ENCODE measurements at places on chromosomes 16 and 17.

- DNase-seq, result peak; percentile 20
These were observed 983.9 kb upstream of the EEF2KMT start for GRCh38 chr16:6081320-6081976.

GRCh38 chr16:4991754-4992153, 33.6 kb downstream of the SEC14L5 start:
- DNase-seq, result no peak

GRCh38 chr16:53503991-53504663, 1.1 kb upstream of the AKTIP start:
- DNase-seq, result peak; percentile 46

- DNase-seq, result no peak
These were observed 118.2 kb upstream of the SMURF2 start for GRCh38 chr17:64780096-64781013.

GRCh38 chr16:13864689-13865088, 55.3 kb upstream of the ERCC4 start:
- DNase-seq, result no peak

- no peak for DNase-seq
These were observed 67.9 kb downstream of the CEP95 start for GRCh38 chr17:64574646-64575045.

DNA sequence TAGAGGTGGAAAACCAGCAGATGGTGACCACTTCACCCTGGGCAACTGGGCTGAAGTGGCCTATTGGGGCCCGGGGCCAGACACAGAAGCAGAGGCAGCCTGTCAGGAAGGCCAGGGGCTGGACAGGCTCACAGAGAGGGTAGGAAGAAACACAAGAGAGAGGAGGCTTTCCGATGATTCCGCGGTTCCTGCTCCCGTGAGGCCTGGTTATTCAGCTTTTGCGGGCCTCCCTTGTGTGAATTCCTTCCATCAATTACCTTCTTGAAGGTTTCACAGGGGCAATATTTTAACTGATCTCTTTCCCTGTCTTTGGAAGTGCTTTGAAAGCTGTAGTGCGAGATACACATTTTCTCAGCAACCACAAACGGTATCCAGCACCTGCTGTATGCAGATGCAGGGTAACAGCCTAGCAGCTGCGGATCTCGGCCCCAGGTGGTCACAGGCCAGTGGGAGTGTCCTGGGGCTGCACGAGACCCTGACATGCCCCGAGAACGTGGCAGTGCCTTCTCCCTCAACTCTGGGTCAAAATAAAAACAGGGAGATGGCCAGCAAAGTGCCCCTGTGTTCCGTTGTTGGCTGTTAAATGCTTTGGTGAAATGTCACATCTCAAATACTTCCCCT, 11.6 kb upstream of the CMIP start:
- no peak for DNase-seq

DNA sequence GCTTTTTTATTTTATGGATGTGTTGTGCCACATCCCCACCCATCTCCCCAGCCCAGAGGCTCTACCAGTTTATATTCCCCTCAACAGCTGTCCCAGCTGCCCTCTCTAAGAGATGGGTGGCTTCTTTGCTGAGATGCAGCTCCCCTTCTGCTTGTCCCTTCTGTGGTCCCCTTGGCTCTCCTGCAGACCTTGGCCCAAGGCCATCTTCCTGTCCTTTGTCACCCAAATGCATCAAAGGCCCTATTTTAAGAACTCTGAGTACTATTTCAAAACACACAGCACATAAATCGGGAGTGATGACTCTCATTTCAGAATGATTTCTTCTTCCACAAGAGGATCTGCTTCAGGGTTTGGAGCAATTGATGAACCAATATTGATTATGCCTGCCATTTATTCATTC, 85.3 kb downstream of the SPACA3 start:
- DNase-seq, result no peak

DNA sequence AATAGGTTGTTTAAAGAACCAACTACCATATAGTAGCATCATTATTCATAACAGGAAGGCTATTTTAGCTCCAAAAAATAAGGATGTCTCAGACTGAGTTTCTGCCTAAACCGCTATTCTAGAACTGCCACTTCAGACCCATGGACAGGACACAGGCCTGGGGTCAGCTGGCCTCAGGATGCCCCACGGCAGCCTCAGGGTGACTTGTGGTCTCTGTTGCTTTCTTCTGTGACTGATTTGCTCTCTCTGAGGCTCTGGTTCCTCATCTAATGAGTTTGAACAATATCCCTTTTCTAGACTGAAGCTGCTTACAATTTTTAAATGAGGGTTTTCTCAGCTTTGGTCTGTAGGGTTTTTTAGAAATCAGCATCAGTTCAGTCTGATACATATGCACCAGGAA, 31.8 kb upstream of the IRF8 start:
- no peak for DNase-seq

- no peak for DNase-seq
These were observed 606.3 kb downstream of the MAF start for GRCh38 chr16:78994135-78994745.
